NCI-H524 (cell line): ENCODE measurements at places on chromosomes 7 and 10.

DNA sequence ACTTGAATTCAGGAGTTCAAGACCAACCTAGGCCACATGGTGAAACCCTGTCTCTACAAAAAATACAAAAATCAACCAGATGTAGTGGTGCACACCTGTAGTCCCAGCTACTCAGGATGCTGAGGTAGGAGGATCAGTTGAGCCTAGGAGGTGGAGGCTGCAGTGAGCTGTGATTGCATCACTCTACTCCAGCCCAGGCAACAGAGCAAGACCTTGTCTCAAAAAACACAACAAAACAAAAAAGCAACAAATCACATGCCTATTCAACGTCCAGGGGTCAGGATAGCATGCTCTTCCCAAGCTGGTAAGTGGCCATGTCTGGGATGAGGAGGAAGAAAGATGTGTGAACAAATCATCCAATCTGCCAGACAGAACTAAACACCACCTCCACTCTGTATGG, 6.2 kb upstream of the RADIL start:
- DNase-seq: no peak

DNA sequence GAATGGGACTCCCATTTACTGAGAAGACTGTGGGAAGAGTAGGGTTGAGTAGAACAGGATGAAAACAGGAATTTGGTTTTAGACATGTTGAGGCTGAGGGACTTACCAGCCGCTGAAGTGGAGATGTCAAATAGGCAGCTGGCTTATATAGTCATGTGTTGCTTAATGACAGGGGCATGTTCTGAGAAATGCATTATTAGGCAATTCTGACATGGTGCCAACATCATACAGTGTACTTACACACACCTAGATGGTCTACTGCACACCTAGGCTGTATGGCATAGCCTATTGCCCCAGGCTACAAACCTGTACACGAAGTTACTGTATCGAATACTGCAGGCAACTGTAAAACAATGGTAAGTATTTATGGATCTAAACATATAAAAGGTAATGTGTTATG, 17.5 kb downstream of the ARL3 start:
- no peak for DNase-seq

GRCh38 chr10:91953600-91954160, 30.1 kb downstream of the BTAF1 start:
- no peak for DNase-seq

- DNase-seq: peak; percentile 15
These were observed 38.2 kb downstream of the TNS3 start for GRCh38 chr7:47543714-47544113.

DNA sequence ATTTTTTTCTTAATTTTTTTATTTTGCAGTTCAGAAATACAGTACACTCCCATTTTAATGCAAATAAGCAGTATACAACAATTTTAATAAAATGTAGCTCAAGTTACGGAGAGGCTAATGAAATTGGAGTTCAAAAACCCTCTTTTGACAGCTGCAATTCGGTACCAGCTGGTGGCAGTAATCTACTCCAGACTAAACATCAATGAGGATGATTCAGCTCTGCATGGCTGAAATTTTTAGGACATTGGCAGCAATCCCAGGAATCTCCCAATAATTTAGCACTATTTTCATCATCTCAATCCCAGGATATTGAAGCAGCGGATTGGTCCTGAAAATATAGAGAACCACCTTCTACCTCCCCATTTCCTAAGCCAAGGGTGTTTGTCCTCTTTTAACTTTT, 278.8 kb downstream of the CACNA2D1 start:
- peak; percentile 62 for DNase-seq

DNA sequence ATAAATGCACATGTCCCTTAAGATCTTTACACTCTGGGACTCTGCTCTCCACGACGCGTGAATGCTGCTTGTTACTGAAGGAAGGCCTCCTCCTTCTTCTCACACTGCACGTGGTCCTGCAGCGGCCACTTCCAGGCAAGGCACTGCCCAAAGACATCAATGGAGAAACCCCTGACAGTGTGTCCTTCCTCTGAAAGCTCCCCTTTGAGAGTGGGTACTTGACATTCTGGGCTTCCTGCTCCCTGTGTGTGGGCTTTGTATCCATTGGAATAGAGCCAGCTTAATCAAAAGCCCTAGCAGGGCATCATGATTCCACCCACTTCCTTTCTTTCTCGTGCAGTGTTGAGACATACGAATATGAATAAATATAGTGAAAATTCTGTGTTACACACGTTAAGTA, 69.7 kb upstream of the STK17A start:
- DNase-seq: no peak

DNA sequence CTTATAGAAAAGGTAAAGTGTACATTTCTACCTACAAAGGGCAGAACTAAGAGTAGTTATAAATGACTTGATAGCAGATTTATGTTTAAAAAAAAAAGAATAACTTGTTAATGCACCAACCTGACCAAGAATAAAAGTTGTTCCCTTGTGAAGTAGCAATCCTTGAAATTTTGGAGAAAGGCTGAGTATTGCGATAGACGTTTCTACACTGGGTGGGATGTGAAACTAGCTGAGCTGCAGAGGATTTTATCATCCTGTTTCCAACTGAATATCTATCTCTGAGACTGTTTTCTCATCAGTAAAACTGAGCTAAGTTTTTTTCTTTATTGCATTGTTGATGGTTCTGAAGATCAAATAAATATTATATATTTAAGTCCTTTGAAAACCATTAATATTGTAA, 14.6 kb downstream of the MDFIC start:
- no peak for DNase-seq

DNA sequence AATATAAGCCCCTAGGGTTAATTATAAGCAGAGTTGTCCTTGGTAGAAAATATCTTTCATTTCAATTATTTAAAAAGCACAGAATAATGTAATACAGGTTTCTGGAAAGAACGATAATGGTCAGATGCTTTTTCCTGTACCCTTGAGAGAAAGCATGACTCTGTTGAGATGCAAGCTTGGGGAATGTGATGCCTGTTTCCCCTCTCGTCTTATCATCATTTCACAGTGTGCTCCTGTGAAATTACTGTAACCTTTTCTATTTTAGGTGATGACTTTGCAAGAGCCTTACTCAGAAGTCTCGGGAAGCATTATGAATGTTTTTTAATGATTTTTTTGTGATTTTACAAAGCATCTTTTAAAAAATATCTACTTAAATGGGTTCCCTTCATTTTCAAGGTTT, 243.0 kb downstream of the POLR1F start:
- DNase-seq: no peak

DNA sequence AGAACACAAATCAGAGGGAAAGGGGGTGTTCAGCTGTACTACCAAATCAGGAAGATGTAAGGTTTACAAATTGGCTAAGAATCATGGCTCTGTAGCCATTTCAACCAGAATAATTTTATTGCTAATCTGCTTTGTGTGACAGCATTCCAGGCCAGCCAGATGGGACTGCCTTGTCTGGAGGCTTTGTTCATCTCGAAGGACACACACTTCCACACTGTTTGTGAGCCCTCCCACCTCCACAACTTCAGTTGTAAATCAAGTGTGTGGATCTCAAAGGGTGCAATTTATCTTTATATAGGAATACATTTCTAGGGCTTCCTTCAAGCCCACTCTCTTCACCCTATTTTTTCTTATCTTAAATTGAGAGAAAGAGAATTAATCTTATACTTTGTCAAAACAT, 6.9 kb upstream of the OIT3 start:
- no peak for DNase-seq

DNA sequence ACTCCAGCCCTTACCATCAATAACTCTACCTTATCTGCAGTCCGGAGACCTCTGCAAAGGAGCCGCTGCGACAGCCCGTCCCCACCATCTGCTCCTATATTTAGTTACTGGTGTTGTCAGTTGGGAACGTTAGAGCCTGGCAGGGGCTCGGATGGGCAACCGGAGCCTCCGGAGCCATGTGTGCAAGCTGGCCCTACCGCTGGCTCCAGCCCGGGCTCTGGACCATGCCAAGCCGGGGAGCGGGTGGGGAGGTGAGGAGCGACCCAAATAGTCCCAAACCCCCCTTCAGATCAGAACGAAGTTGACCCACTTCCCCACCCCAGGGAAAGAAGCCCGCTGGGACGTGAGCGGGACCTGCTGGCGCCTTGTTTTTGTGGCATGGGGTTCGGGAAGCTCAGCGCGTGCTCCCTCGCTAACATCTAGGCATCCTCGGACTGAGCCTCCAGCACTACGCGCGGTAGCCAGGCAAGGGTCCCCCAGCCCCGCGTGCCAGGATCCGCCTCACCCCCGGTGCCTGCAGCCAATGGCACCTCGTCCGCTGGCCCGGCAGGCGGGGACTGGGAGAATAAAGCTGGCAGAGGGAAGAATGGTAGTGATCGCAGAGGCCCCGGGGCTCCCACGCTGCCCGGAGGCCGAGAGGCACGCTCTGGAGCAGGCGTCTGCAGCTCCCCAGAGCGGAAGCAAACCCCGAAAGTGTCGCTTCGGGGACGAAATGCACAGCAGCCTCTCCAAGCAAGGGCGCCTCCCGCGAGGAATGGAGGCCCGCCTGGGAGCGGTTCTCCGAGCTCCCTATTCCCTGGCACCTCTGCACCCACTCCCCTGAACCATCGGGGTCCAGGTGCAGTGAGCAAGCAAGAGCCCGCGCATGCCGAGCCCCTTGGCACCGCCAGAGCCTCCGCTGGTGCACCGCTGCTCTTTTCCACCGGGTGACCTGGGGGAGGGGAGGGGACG, 679 bp downstream of the LRRC20 start:
- DNase-seq: peak; percentile 85

DNA sequence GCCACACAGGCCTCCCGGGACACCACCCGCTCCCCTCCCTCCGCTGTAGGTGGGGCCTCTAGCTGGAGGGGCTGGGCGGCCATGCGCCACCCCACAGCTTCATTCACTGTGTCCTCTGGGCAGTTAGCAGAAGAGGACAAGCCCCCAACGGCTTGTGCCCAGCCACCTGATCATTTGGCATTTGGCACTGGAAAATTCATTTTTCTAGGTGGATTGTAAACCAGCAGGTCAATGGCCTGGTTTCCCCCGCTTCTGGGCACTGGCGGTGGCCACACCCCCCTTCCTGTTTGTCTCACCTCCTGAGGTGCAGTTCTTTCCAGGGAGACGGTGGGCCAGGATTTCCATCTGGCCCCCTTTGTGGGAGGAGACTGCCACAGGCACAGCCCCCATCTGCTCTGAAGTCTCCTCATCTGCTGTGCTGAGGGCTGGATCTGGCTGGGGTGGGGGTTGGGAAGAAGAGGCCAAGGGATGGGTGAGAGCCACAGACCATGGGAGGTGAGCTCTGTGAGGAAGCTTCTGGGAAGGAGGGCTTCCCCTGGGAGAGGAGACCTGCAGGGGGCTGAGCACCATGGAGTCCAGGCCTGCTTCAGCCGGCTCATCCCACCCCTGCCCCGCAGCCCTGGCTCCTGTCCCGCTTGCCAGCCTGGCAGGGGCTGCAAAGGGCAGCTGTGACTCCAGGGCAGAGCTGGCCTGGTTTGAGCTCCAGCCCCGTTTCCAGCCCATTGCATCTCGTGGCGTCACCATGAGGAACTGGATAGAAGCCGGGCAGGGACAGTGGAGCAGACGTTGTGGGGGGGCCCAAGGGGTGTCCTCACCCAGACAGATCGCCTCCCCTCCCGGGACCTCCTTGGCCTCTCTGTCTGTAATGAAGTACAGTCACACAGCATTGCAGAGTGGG, 40.1 kb upstream of the SLC29A3 start:
- DNase-seq: peak; percentile 31

GRCh38 chr10:102009801-102010425, 46.1 kb downstream of the ARMH3 start:
- peak; percentile 45 for DNase-seq

DNA sequence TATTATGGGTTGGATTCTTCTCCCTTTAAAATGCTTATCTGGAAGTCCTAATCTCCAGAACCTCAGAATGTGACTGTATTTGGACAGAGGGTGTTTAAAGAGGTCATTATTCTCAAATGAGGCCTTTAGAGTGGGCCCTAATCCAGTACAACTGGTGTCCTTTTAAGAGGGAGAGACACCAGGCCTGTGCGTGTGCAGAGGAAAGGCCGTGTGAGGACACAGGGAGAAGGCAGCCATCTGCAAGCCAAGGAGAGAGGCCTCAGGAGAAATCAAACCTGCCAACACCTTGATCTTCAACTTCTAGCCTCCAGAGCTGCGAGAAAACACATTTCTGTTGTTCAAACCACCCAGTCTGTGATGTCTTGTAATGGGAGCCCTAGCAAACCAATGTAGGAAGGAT, 235.4 kb upstream of the MYO3A start:
- no peak for DNase-seq

DNA sequence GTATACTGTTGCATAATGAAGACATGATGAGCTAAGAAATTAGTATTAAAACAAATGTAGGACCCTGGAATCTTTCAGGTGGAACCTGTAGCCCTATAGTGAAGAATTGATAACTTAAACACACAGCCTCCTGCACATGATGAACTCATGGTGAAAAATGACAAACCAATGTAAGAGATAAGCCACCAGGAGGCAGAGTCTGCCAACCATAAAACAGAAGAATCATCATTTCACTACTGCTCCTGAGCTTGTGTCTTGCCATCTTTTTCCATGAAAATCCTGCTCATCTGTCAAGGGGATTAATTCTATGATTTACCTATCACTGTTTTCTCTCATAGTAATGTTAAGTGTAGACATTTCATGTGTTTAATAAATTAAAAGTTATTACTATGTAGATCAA, 363.9 kb downstream of the MALRD1 start:
- no peak for DNase-seq
